ENCODE measurements at places on chromosomes 5 and 9. TPM values are rescaled to one million over a fixed set of nuclear protein-coding genes. Genes with fewer than 3 reads are reported as not detected.

BTNL3 gene
- not detected for total RNA-seq

SHROOM1 gene
- total RNA-seq: 2.9 TPM

GRIA1 gene
- total RNA-seq: 3.0 TPM

GRCh38 chr5:3943859-3944258, 348.2 kb downstream of the IRX1 start:
- no peak for DNase-seq

OR13C9 gene
- 0.41 TPM for total RNA-seq

DNA sequence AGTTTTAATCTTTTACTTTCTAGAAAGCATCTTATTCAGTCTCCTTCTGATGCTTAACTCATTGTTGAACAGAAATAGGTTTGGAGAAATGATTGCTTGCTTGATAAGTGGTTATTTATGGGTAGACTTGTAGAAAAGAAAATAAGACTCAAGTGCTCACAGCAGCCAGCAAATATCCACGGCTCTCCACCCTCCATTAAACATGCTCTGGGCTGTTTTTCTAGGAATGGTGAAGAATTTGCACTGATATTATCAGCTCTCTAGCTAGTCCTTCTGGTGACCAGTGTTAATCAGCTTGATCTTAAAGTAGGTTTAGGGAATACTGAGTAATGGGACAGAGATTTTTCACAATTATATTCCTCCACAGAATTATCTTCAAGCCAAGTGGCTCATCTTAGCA, 60.6 kb downstream of the SLC1A3 start:
- no peak for DNase-seq

GRCh38 chr5:32928761-32929160, 217.6 kb downstream of the NPR3 start:
- no peak for DNase-seq

ZNF622 gene
- 27.8 TPM for total RNA-seq

- no peak for DNase-seq
Observed at GRCh38 chr9:68869022-68869421, 144.9 kb downstream of the PRKACG start.

GRCh38 chr5:159527546-159528254, 197.4 kb upstream of the IL12B start:
- DNase-seq: no peak

DNA sequence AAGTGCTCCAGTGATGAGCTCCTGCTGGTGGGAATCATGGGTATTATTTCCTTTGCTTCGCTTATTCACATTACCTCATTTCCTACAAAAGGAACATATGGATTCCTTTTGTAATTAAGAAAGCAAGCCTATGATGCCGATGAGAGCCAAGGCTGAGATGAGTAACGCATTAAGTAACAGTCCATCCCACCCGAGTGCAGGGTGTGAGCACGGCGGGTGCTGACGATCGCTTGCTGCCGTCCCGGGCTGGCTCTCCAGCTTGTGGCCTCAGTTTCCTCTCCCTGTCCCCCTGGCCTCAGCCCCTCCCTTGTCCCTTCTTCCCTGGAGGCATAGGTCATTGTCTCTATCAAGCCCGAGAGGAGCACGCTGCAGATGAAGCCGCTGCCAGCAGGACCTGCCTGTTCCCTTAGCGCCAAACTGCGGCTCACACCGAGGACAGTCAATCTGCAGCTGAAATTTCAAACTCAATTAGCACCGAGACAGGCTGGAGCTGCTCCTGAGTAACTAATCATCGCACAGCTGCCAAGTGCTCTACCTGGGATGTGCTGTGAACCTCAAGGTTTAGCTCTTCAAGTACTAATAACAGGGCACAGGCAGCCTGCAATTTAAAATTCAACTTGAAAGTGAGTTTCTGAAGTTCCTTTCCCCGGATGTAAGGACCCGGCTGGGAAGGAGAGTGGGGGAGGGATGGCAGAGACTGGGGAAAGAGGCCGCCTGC, 115.2 kb upstream of the RAPGEF1 start:
- DNase-seq: peak; percentile 61

CARTPT gene
- not detected for total RNA-seq

PCDHA7 gene
- total RNA-seq: 0.21 TPM

DNA sequence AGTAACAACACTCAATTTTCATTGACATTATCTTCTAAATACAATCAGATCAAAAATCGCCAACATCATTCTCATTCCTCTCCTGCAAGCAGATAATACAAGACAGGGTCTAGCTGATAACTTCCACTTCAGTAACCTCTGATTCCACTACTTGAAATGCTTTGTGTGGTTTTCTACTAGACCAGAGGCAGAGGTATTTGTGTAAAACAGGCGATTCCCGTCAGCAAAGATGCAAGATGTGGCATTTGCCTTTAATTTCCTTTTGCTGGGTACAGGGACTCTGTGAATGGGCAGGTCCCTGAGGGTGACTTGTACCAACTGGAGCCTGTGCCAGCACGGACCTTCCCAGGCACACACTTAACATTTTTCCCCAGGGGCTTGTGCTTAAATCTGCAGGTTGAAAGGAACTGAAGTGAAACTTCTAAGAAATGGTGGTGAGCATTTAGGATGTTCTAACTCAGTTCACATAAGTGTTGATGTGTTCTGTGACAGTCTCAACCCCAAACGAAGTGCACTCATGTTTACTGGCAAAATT, 625.5 kb upstream of the WWC1 start:
- DNase-seq: no peak

PCDHAC2 gene
- total RNA-seq: 4.6 TPM

ACTBL2 gene
- not detected for total RNA-seq

GHR gene
- total RNA-seq: 13.4 TPM

GRCh38 chr5:38613992-38614836, 57.8 kb upstream of the LIFR start:
- no peak for DNase-seq

- DNase-seq: peak; percentile 76
Observed at GRCh38 chr5:109451146-109451545, 41.4 kb upstream of the PJA2 start.

GRCh38 chr5:103031607-103032006, 88.3 kb downstream of the GIN1 start:
- DNase-seq: no peak

S100Z gene
- total RNA-seq: 2.1 TPM

GRCh38 chr5:104513121-104513602, 950.6 kb upstream of the NUDT12 start:
- DNase-seq: no peak

DNA sequence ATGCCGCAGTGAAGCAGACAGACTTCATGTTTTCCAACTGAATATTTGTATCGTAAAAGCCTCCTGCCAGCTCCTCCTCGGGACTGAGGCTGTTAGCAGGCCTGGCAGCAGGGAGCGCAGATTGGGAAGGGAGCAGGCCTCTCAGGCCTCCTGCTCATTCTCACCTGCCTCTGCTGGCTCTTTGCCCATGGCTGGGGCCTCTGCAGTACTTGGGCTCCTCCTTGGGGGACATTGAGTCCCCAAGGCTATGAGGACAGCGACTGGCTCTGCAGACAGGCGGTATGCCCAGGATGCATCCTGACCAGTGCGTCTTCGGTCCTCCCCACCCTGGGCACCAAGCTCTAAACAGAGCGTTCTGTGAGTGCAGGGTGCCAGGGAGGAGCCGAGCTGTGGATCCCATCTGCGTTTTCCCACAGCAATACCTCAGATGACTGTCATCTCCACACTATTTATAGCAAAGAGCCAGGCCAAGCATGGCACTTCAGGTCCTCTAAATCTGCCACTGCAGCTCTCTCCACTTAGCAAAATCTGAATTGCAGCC, 38.7 kb downstream of the TSTD2 start:
- DNase-seq: peak; percentile 59

- no peak for DNase-seq
Observed at GRCh38 chr5:146862641-146863040, 15.9 kb downstream of the PPP2R2B start.
